ENCODE measurements at places on chromosomes 4 and X. TPM values are rescaled to one million over a fixed set of nuclear protein-coding genes. Genes with fewer than 3 reads are reported as not detected.

DNA sequence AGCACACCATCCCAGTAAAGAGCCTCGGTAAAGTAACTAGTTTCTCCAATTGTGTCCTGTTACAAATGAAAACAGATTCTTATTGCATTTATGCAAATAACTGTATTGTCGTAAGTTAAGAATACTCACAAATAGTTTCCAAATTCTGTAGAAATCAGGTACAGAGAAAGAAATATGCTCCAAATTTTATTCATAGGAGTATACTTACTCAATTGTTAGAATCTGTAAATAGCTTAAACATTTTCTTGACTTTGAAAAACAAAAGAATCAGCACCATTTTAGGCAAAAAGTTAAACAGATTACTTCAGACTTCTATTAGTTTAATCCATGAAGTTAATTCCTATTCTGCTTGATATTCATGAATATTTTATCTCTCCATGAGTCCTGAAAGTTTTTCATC, 10.7 kb downstream of the CNGA1 start:
- DNase-seq: no peak

The SRPX2 gene
- total RNA-seq: not detected

- DNase-seq: no peak
Observed at GRCh38 chr4:158821228-158821971, 52.6 kb downstream of the FNIP2 start.

The AKAP14 gene
- total RNA-seq: not detected

DNA sequence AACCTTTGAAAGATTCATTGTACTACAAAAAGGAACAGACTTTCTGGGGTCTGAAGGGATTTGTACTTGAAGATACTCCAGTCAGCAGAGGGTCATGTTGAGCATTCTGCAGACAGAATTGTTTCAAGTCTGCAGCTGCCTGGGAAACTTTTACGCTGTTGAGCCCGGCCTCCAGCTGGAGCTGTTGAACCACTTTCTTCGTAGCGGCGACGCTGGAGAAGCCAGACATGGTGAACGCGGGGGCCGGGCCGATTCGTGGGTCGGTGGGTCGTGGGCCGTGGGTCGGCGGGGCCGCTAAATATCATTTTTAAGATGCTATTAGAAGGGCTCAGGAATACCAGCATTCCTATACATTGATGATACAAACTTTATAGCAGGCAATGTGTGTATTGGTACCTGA, 12.0 kb upstream of the RTL9 start:
- no peak for DNase-seq

DNA sequence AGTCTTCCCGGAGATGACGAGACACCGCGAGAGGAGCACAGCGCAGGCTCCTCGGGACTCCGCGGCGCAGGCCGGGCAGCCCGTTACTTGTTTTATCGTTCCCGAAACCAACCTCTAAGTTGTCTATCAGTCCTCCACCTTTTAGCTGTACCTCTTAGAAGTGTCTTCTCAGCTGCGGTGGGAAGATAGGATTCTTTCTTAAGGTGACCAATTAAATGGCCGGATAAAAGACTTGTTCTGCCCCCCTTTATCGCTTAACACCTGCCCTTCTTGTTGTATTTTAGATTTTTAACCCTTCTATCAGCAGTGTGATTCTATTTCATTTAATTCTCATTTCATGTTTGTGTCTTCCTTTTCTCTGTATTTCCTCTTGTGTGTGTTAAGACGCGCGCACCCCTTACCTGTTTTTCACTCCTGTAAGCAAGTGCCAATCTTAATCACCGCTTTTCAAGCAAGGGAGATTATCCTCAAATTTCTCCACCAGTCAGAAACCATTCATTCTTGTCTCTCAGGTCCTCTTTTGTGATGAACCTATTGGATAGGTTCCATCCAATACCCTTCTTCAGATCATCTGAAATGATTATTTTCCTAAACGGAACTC, at the start of gene SLC9B2:
SLC9B2 (minus strand) TSS at position 15 of the 601 bp plus-strand sequence. CDS start 9,211 bp downstream, outside the sequence.
- no peak for DNase-seq

GRCh38 chr4:60134099-60134498, 1066.0 kb upstream of the ADGRL3 start:
- no peak for DNase-seq

The MAGEC2 gene
- not detected for total RNA-seq

DNA sequence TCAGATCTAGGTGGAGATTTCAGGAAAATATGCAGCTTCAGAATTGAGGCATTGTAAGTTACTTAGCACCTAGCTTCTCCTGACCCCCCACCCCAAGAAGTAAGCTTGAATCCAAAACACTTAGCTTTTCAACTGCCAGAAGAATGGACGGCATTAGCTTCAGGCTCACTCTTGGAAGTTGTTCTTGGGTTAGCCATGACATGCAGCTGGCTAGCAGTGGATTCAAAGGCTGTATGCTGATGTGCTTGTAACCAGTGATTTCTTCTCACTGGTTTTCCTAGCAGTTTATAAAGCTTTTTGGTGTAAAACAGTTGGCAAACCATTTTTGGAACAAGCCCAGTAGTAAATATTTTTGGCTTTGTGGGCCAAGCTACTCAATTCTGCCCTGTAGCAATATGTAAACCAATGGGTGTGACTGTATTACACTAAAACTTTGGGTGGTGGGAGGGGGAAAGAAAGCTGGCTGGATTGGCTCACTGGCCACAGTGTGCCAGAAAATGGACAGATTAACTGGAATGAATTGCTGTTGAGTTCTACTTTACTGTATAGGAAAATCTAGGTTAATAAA, 85.6 kb downstream of the SHROOM2 start:
- no peak for DNase-seq

GRCh38 chrX:108437349-108438109, 693 bp downstream of the COL4A6 start:
- no peak for DNase-seq

DNA sequence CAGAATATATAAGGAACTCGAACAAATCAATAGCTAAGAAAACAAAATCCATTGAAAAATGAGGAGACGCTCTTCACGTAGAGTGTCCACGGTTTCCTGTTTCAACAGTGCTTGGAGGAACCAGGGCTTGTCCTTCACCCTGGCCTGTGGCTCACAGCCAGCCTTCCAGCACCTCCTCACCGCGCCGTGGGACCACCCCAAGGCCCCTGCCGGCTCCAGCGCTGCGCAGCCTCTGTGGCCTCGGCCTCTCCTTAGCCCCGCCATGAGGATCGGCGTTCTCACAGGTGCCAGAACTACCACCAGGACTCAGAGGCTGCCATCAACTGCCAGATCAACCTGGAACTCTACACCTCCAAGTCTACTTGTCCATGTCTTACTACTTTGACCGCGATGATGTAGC, 52.5 kb upstream of the CTSO start:
- DNase-seq: no peak

DNA sequence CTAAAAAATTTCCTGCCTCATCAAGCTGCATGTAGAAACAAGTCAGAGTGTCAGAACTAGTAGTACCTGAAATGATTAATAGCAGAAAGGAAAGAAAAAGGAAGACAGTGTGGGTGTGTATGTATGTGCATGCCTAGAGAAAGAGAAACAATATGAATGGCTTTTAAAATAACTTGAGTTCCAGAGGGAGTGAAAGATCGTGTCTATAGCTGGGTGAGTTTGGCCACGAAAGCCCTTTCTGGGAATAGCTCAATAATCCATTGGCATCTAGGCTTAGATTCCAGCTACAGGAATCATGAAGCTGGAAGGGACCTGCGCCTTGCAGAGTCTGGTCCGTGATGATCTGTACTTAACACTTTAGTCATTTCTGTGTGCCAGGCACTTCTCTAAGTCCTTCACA, 195.6 kb downstream of the RAPGEF2 start:
- no peak for DNase-seq
